ENCODE measurements at places on chromosomes 11 and 22.

- H3K4me3 ChIP-seq, result no peak overlapping the region
- no peaks in the 10 kb centered on the region for H3K27me3 ChIP-seq
- no peak overlapping the region for H3K27ac ChIP-seq
- no peak for DNase-seq
- no peaks in the 10 kb centered on the region for H3K36me3 ChIP-seq
- H3K4me1 ChIP-seq, result no peaks in the 10 kb centered on the region
Measured at GRCh38 chr22:20819471-20819870, 39.1 kb downstream of the PI4KA start.

DNA sequence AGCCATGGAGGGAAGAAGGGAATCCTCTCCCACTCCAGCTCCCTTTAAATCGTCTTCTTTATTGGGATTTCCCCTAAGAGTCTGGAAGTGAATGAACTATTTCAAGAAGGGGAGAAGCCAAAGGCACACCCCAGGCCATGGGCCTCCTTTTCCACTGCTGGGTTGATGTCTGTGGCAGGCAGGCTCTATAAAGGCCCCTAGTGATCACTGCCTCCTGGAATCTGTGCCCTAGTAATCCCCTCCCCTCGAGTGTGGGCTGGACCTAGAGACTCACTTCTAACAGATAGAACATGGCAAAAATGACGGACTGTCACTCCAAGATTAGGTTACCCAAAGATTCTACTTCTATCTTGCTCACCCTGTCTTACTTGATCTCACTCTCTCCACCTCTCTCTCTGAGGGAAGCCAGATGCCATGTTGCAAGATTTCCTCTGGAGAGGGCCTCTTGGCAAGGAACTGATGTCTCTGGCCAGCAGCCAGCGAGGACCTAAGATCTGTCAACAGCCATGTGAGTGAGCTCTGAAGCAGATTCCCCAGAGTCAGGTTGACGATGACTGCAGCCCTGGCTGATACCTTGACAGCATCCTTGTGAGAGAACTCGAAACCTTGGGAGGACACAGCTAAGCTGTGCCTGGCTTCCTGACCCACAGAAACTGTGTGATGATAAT lies 444.8 kb downstream of the SOX6 start:
- no peak overlapping the region for H3K4me3 ChIP-seq
- H3K27ac ChIP-seq, result no peak overlapping the region
- H3K36me3 ChIP-seq, result no peaks in the 10 kb centered on the region

GRCh38 chr11:115157247-115157646 lies 347.0 kb downstream of the CADM1 start:
- no peaks in the 10 kb centered on the region for H3K27me3 ChIP-seq
- H3K27ac ChIP-seq, result no peak overlapping the region
- DNase-seq, result no peak

- peak; percentile 55 for DNase-seq
- no peaks in the 10 kb centered on the region for H3K4me1 ChIP-seq
- peak within 1 kb of the TSS; percentile 75 for H3K27ac ChIP-seq
- peak within 1 kb of the TSS; percentile 76 for H3K4me3 ChIP-seq
Measured at GRCh38 chr11:111540114-111540936, at the start of gene LAYN. LAYN (plus strand) TSS chr11:111540720; CDS start chr11:111540844, 124 bp downstream.

DNA sequence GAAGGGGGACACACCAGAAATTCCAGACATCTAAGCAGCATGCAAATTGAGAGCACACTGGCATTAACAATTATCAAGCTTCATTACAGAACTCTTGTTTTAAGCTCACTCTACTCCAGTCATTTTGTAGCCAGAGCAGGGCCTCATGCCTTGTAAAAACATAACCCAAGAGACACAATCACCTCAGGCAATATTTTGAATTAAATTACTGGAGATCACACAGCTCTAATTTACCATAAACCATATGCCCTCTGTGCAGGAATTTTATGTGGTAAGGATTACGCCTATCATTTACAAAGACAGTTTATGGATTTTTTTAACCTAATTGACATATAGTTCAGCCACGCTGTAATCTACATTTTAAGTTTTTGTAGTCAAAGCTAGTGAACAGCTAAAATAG lies 414.1 kb upstream of the DDI1 start:
- no peak overlapping the region for H3K27ac ChIP-seq
- no peak overlapping the region for H3K4me3 ChIP-seq
- no peaks in the 10 kb centered on the region for H3K27me3 ChIP-seq

- DNase-seq, result no peak
- no peaks in the 10 kb centered on the region for H3K36me3 ChIP-seq
- H3K4me1 ChIP-seq, result no peaks in the 10 kb centered on the region
- no peak overlapping the region for H3K27ac ChIP-seq
- H3K4me3 ChIP-seq, result no peak overlapping the region
Measured at GRCh38 chr11:22389526-22390282, 51.5 kb downstream of the SLC17A6 start.

DNA sequence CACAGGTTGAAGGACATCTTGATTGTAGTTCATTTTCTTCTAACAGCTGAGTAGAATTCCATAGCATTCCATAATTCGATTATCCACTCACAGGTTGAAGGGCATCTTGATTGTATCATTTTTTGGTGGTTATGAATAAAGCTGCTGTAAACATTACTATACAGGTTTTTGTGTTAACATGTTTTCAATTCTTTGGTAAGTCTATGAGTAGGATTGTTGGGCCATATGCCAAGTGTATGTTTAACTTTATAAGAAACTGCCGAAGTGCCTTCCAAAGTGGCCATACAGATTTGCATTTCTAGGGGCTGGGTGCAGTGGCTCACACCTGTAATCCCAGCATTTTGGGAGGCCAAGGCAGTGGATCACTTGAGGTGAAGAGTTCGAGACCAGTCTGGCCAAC lies 44.6 kb downstream of the ANKRD42 start:
- no peaks in the 10 kb centered on the region for H3K27me3 ChIP-seq
- DNase-seq, result no peak

DNA sequence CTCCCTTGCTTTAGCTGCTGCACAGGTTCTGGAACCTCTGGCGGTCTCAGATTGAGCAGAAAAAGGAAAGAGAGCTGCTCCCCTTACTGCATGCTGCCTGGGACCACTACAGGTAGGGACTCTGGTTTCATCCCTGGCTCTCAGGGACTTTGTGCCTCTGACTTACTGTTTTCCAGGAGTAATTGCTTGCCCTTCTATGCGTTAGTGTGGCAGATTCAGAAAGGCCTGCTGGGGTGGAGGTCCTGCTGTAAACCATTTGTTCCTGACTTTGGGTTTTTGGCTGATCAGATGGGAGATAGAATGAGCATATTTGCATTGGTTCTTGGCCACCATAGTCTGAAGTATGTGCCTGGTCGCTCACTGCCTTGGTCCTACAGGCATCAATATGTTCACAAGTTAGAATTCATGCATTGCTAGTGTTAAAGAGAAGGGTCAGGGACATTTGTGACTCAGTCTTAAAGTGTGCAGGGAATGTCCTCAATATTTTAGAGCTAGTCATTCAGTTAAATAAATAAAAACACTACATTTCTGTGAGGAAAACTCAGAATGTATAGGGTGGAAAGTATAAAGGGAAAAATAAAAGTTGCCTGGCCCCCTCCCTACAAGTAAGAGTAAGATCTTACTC lies 78.0 kb downstream of the PISD start:
- no peaks in the 10 kb centered on the region for H3K27me3 ChIP-seq
- DNase-seq, result no peak
- H3K36me3 ChIP-seq, result no peaks in the 10 kb centered on the region
- no peak overlapping the region for H3K27ac ChIP-seq

DNA sequence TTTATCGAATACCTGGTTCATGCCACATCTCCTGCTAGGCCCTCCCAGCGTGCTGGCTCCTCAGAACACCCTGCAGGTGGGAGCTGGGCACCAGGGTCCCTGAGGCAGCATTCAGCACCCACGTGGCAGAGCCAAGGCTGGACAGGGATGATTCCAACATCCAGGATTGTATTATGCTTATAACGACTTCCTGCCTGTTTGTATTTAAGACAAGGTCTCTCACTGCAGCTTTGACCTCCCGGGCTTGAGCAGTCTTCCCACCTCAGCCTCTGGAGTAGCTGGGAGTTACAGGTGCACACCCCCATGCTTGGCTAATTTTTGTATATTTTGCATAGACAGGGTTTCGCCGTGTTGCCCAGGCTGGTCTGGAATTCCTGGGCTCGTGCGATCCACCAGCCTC lies 64.7 kb upstream of the WNT7B start:
- no peaks in the 10 kb centered on the region for H3K36me3 ChIP-seq
- peak; percentile 13 for DNase-seq
- peak overlapping the region; percentile 82 for H3K27ac ChIP-seq
- H3K4me3 ChIP-seq, result no peak overlapping the region
- no peaks in the 10 kb centered on the region for H3K27me3 ChIP-seq

GRCh38 chr11:125146232-125146631 lies 18.3 kb upstream of the PKNOX2 start:
- H3K27ac ChIP-seq, result no peak overlapping the region
- H3K4me3 ChIP-seq, result no peak overlapping the region
- peaks cover 4% of the 10 kb centered on the region for H3K4me1 ChIP-seq

GRCh38 chr11:16945671-16946469 lies 68.3 kb downstream of the PLEKHA7 start:
- no peak overlapping the region for H3K4me3 ChIP-seq
- no peaks in the 10 kb centered on the region for H3K4me1 ChIP-seq
- DNase-seq, result peak; percentile 83
- no peaks in the 10 kb centered on the region for H3K36me3 ChIP-seq
- no peak overlapping the region for H3K27ac ChIP-seq
- H3K27me3 ChIP-seq, result no peaks in the 10 kb centered on the region

DNA sequence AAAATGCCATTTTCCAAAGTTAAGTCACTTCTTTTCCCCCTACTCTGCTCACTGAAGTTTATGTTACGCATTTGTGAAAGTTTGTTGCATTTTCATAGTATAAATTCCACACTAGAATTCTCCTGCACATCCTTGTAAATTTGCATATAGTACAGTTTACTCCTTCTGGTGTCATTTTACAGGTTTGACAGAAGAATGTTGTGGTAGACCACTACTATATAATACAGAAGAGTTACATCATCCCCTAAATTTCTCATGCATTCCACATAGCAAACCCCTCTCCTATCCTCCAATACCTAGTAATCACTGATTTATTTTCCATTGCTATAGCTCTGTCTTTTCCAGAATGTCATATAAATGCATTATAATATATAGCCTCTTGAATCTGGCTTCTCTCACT lies 64.5 kb downstream of the CCDC73 start:
- H3K4me3 ChIP-seq, result no peak overlapping the region
- no peak overlapping the region for H3K27ac ChIP-seq

DNA sequence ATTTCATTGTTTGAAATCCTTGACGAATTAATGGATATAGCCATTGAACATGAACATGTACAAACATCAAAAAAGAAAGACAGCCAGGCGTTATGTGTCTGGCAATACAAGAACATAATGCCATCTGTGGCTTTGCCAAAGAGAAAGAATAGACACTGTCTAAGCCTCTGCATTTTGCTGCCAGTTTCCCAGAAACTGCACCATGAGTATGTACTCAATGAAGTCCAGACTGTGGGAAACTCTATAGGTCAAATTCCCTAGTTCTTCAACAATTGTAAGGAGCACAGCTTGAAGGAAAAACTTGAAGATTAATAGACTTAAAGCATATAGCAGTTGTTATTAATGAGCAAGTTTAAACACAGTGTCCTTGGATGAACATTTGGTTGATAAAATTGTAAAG lies 71.3 kb downstream of the BBOX1 start:
- H3K36me3 ChIP-seq, result no peaks in the 10 kb centered on the region
- H3K27me3 ChIP-seq, result no peaks in the 10 kb centered on the region
- DNase-seq, result no peak
- H3K4me1 ChIP-seq, result no peaks in the 10 kb centered on the region
- H3K27ac ChIP-seq, result no peak overlapping the region

DNA sequence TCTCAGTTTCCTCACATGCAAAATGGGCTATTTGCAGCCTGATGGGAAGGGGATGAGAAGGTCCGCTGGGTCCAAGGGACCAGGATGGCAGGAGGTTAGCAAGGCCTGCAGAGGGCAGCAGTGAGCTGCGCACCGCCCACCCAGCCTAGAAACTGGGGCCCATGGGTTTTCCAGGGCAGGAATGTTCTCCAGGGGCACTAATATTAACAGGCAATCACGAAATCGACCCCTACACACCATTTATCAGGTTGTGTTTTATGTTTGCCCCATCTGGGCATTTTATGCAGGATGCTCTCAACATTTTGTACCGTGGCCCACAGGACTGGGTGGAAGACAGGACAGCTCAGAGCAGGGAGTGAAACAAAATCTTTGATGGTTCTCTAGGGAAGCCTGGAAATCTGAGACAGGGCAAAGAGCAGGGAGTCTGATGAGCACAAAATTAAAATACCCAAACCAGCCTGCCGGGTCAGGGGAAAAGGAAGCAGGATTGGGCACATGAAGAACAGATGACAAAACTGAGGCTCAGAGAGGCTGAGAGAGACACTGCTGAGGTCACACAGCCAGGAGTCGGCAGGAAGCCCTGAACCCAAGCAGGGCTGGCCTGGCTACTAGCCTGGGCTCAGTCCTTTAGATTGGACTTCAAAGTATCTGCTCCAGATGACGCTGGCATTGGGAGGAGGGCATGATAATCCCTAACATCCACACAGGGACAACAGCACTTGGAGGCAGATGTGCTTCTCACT lies 1.6 kb upstream of the BCR start:
- peak; percentile 71 for DNase-seq
- no peaks in the 10 kb centered on the region for H3K27me3 ChIP-seq
- H3K4me3 ChIP-seq, result no peak overlapping the region
- H3K36me3 ChIP-seq, result no peaks in the 10 kb centered on the region
- H3K27ac ChIP-seq, result peak overlapping the region; percentile 75

DNA sequence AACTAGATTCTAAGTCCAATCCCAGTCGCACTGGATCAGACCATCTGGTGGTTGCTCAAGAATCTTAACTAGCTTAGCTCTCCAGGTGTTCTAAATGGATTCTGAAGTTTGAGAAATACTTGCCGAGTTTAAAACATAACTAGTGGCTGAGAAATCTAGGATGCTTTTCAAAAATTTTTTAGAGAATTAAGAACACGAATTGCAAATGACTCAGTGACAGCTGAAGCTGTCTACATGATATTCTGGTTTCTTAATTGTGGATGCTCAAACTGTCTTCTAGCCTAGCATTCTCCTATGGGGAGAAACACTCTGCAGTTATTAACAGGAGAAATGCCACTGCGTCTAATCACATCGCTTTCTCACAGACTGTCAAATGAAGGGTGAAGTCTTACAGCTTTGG lies 20.2 kb upstream of the TP53AIP1 start:
- H3K4me3 ChIP-seq, result no peak overlapping the region
- no peak overlapping the region for H3K27ac ChIP-seq
- H3K36me3 ChIP-seq, result no peaks in the 10 kb centered on the region
- H3K27me3 ChIP-seq, result no peaks in the 10 kb centered on the region

- no peak overlapping the region for H3K4me3 ChIP-seq
- H3K27ac ChIP-seq, result no peak overlapping the region
- H3K4me1 ChIP-seq, result peaks cover 3% of the 10 kb centered on the region
- H3K27me3 ChIP-seq, result no peaks in the 10 kb centered on the region
Measured at GRCh38 chr22:23883658-23884057, 10.5 kb upstream of the MIF start.

DNA sequence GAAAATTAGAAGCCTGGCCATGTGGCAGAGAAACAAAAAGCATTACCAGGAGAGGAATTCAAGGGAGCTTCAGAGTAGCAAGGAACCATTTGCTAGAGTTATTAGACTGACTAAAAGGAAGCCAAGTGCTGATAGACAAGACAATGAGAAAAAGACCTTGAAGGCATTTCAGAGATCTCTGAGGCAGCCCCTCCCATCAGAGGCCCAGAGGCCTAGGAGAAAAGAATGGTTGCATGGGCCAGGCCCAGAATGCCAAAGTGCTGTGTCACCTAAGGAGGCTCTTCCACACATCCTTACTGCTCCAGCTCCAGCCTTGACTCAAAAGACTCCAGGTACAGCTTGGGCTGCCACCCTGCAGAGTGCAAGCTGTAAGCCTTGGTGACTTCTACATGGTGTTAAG lies 61.8 kb upstream of the POU2AF2 start:
- no peak overlapping the region for H3K4me3 ChIP-seq
- no peak overlapping the region for H3K27ac ChIP-seq
- H3K4me1 ChIP-seq, result no peaks in the 10 kb centered on the region
- no peak for DNase-seq
- no peaks in the 10 kb centered on the region for H3K27me3 ChIP-seq

All from testis (tissue), 5 donors.